Pons (tissue), 1 donor: ENCODE measurements at places on chromosomes 4 and X.

DNA sequence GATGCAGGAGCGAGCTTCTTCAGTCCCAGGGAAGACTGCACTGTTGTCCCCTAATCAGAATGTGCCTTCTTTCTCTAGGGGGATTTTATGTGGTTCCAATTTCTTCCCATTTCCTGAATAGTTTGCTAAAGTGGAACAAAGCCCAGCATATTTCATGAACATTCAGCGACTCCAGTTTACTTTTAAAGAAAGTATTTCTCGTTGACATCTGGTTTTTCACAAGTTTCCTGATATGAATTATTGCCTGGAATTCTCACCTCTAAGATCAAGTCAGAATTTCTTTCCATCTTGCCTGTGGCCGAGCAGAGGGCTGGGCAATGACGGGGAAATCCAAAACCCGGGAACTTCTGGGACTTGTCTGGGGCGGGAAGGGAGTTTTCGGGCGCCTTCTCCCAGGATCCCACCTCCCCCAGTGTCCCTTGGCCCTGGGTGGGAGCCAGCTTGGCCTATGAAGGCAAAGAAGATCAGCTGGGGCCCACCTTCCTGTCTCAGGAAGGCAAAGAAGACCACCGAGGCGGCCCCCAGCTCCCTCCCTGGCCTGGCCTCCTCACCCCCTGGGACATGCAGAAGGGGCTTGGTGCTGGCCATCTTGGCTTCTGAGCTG, 15.4 kb downstream of the SORCS2 start:
- DNase-seq: no peak

- DNase-seq: no peak
Measured at GRCh38 chr4:73575660-73576059, 44.6 kb downstream of the RASSF6 start.

DNA sequence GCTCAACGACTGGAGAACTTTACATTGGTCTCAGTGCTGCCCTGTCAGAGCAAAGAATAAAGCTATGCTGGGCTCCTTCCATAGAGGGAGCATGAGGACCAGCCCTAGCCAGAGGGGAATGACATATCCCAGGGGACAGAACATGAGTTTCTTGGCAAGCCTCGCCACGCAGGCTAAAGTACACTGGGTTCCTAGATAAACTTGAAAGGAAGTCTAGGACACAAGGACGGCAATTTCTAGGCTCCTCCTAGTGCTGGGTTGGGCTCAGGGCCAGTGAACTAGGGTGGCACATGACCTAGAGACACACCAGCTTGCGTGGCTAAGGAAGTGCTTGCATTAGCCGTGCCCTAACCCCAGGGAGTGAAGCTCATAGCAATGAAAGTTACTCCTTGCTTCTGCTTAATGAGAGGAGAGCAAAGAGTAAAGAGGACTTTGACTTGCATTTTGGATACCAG, 141.0 kb downstream of the MAB21L2 start:
- peak; percentile 10 for DNase-seq

GRCh38 chr4:86762649-86763048, 86.5 kb downstream of the SLC10A6 start:
- no peak for DNase-seq

- DNase-seq: no peak
Measured at GRCh38 chr4:141464366-141464765, 172.0 kb upstream of the IL15 start.

GRCh38 chr4:90181644-90182043, 54.5 kb downstream of the CCSER1 start:
- no peak for DNase-seq
